Left cardiac atrium (tissue), 4 donors: ENCODE measurements at places on chromosomes 7 and 10. TPM values are rescaled to one million over a fixed set of nuclear protein-coding genes. Genes with fewer than 3 reads are reported as not detected.

LRRC17 gene
- total RNA-seq, result 2.5 TPM

TLX1 gene
- not detected for total RNA-seq

ABCB1 gene
- 5.9 TPM for total RNA-seq

PODXL gene
- total RNA-seq, result 90.7 TPM

RAB11FIP2 gene
- total RNA-seq, result 14.7 TPM

CALHM1 gene
- total RNA-seq, result not detected

DRGX gene
- not detected for total RNA-seq

PKD1L1 gene
- total RNA-seq, result 1.8 TPM
